ENCODE measurements at places on chromosomes 7 and 10.
A peak's percentile ranks its signal among the peaks of the same experiment; 100 is the strongest.

DNA sequence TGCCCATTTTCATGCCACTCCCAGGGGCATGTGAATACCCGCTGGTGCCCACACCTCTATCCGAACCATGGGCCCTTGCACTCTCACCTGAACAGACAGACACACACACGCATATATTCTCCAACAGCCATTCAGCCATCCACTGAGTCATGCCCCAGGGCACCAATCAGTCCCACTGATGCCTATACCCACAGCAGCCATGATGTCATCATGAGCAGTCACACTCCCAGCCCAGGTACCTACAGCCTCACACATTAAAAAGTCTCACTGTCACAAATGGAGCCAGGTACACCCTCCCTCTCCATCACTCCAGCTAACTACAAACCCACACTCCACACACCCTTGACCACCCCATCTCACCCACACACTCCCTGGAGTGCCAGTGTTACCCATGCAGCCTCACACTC lies 12.2 kb downstream of the VSIR start:
- no peak for DNase-seq

- no peak for DNase-seq
Measured at GRCh38 chr7:40716052-40716451, 581.2 kb downstream of the SUGCT start.

DNA sequence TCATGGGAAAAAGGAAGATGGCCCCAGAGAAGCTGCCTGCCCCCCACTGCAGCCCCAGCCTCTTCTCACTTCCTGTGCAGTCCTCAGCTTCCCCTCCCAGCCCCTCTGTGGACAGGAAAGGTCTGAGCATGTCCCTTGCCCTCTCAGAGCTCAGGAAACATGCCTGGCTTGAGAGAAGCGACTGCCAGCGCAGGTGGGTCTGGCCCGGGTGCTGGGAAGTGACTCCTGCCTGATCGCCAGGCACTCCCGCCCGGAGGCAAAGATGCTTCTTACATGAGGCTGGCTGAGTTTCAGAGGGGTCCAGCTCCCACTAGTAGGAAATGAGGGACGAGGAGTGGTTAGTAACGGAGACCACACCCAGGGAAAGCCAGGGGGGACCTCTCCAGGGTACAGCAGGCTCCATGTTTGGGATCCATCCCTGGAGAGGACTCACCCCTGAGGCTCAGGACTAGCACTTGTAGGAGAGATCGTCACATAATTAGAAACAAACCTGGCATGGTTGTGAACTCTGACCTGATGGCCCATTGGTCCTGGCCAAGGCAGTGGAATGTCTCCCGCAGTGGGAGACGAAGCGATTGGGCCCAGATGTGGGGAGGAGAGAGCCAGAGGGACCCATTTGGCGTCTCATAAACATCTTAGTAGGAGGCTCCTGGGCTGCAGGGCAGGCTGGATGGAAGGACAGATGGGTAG lies 12.3 kb downstream of the ELN start:
- DNase-seq = no peak

GRCh38 chr10:13632884-13633440 lies 46.2 kb downstream of the PRPF18 start:
- no peak for DNase-seq

DNA sequence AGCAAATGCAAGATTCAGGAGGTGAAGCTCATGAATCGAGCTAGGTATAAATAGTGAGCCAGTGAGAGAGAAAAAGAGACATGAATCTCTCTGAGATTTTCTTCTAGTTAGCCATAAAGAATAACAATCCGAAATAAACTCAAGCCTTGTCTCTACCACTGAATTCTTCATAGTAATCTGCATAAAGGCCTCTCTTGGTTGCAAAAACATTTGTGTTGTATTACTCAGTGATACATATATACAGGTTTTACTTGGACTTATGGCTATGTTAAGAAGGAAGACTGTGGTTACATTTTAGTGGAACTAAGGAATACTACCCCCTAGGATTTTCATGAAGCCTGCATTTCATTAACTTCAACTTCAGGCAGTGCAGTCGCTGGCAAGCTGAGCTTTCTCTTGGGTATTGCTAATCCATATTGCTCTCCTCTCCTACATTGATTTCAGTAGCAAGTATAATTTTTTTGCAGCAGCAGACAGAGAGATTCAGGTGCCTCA lies 72.7 kb upstream of the TRIL start:
- DNase-seq = no peak

DNA sequence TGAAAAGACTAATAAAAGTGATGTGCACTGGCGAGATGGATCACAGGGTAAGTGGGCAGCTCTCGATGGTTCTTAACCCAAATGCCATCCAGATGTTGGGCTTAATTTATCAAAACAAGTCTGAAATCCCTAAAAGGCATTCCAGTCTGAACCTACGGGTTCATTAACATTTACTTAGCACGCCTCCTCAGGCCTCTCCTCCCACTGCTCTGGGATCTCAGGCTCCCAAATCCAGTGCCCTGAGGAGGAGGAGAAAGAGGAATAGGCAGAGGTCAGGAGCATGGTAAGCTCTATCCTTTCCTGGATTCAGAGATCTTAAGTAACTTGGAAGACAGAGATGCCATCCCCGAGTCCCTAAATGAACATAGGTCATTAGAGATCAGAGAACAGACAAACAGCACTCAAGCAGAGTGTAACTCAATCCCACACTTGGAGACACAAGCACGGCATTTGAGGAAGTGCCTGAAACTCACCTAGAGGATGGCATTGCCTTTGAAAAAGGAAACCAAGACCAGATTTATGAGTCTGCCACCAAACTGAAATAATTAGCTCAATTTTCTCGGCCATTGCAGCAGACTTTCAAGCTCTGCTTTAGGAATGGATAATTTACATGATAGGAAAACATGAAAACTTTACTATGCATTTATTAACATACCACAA lies 140.9 kb downstream of the CXCL12 start:
- DNase-seq = no peak

DNA sequence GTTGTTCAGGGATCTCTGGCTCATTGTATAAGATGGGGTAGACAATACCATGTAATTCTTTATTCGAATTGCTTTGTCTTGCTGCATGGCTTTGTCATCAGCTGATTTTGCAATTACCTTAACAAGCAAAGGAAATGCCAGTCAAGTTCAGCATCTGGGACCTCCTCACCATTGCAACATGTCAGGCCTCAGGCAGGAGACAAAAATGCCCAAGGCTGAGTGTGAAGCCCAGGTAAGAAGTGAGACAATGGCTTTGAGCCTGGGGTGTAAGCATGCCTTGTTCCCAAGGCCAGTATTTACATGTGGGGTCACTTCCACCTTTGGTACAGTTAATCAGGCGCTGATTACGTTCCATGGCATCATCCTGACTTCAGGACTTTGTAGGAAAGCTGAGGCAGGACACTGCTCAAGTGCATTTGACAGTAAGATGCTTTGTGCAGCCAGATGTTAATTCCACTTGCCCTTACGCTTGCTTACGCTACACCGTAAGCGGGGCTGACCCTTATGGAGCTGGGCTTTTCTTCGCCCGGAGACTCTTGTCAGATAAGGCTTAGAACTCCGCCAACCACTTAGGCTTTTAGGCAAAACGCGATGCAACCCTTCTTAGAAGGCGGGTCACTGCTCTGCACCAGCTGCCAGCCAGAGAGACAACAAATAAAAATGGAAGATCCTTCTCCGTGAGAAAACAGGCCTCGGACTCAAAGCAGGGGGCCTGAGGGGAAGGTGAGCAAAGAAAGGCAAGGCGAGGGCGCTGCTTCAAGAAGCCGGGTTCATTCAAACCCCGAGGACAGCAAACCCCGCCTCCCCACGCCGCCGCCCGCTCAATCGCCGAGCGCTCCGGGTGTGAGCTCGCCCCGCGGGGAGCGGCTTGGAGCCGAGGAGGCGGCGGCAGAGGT lies 1.3 kb upstream of the SP4 start:
- DNase-seq = no peak

DNA sequence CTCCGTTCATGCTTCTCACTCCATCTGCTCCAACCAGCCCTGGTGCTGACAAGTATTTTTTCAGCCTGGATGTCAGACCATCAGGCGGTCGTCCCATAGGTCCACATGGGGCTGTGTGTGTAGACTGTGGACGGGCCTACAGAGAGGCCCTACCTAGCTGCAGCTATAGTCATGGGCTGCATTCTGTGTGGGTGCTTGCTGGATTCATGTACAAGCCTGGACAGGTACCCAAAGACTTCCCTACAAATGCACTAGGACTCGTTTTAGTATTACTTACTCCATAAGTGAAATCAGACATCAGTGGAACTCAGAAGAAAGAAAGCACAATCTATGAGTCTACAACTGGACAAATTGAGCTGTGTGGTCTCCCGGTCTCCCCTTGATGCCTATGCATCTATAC lies 146.8 kb downstream of the PKD1L1 start:
- no peak for DNase-seq

GRCh38 chr7:88758381-88759229 lies 895 bp upstream of the ZNF804B start:
- DNase-seq = no peak

- no peak for DNase-seq
Measured at GRCh38 chr10:12729885-12730284, 271.6 kb downstream of the CCDC3 start.

DNA sequence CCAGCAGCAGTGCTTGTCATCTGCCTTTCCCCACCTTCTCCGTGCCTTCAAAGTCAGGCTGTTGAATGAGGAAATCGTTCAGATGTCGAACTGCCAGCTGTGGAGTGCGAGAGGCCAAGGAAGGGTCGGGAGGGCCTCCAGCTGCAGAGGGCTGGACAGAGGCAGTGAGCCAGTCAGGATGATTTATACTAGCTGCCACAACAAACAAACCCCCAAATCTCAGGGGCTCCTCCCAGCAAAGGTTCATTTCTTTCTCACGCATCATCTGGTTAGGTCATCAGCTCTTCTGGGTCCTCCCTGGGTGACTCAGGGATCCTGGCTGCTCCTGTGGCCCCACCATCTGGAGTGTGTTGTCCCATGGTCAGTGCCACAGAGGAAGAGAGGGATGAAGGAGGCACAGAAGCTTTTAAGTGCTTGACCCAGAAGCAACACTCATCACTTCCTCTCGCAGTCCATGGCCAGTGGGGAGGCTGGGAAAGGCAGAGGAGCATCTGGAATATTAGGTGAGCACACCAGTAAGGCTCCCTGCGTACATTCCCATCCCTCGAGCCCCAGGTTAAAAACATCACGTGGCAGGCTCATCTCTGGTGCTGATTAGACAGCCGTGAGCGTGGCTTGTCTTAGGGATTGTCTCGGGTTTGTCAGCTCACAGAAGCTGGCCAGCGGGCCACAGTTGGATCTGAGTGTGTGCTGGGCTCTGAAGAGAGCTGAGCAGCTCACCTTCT lies 140.7 kb downstream of the RGS10 start:
- DNase-seq = peak; percentile 99

DNA sequence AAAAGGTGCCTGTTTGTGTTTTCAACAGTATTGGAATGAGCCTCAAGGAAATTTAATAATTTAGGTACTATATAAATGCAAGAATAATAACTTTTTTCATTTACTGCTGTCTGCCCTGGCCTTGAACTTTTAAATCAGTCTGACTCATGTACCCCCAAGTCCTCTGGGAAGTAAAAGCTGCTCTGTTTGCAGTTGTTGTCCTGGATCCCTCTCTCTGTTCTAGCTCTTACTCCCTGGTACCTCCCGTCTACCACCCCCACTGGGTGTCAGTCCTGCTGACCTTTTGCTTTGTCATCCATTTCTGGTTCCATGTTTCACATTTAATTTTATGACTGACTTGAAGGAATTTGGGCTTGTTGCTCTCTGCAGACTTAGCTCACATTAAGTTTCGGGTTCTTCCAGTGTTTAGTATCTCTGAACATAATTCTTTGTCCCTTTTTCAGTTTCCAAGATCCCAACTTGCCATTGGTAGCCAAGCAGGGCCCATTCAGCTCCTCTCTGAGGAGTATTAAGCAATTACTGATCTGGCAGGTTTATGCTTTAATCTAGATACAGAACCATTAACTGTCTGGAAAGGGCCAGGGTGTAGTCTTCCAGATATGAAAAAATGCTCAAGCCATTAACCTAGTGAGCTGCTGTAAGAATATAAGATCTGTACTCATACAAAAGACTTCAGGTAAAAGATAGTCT lies 208.7 kb upstream of the FAM3C start:
- no peak for DNase-seq

DNA sequence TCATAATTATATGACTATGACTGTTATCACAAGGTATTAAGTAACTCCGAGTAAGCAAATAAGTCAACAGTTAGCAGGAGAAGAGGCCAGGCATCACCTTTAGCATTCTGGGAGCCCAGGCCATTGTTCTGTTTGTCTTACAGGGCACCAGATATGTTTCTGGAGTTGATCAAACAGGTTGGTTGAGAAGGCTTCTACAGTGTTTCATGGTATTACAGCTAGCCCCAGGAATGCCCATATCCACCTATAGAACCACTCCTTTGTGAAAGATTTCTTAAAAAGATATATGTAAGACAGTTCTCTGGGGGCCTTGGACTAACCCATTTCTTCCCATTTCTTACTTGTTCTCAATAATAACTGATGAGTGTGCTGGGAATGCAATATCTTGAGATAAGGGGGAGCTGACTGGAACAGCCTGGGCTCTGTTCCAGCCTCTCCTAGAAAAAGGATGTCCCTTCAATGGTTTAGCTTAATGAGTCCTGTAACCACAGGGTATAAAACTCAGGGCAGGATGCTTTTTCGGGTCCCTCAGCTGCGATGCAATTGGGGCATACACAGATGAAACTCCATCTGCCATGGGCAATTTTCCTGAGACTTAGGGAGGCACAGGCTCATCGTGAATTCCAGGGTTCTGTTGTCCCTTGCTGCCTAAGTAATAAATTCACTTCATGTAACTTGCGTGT lies 286.4 kb downstream of the BAMBI start:
- DNase-seq = no peak

GRCh38 chr10:14686356-14686755 lies 88.3 kb downstream of the FAM107B start:
- no peak for DNase-seq

DNA sequence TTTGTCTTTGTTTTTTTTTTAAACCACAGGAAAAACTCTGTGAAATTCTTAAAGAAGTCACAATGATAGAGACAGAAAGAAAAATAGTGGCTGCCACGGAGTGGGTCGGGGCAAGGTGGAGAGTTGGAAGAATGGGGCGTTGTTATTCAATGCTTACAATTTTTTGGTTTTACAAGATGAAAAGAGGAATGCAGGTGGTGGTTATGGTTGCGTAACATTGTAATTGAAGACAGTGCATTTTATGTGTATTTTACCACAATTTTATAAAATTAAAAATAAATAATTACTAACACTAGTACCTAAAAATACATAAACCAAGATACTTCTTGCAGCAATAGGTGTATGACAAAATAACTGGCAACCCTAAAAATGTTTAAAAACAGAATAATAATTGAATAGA lies 76.9 kb upstream of the VOPP1 start:
- DNase-seq = no peak

DNA sequence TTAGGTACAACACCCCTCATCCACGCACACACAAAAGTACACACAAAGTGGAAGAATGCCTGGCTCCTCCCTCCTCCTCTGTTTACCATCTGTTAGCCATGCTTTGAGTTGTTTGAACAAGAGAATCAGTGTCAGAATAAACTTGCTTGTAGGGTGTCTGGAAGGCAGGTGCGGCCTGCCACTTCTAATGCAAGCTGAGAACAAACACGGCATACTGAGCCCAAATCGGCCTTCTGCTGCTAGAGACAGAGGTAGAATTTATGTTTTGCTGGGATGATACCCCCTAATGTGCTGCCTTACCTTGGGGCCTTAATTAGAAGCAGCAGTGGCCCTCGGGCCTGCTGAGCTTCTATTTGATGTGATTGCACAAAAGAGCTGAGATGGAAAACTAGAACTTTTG lies 24.9 kb upstream of the FAM180A start:
- DNase-seq = no peak
